Stimulated activated CD4-positive, alpha-beta T cell treated with anti-CD3 and anti-CD28 coated beads, TNF-alpha, amount 100 ng/mL, for 4 hours (primary cell): ENCODE measurements at places on chromosomes 6 and 20.

- DNase-seq: no peak
These were observed 77.9 kb upstream of the BMP5 start for GRCh38 chr6:55953335-55953734.

GRCh38 chr20:62214067-62214466, 6.0 kb downstream of the HRH3 start:
- DNase-seq: no peak

DNA sequence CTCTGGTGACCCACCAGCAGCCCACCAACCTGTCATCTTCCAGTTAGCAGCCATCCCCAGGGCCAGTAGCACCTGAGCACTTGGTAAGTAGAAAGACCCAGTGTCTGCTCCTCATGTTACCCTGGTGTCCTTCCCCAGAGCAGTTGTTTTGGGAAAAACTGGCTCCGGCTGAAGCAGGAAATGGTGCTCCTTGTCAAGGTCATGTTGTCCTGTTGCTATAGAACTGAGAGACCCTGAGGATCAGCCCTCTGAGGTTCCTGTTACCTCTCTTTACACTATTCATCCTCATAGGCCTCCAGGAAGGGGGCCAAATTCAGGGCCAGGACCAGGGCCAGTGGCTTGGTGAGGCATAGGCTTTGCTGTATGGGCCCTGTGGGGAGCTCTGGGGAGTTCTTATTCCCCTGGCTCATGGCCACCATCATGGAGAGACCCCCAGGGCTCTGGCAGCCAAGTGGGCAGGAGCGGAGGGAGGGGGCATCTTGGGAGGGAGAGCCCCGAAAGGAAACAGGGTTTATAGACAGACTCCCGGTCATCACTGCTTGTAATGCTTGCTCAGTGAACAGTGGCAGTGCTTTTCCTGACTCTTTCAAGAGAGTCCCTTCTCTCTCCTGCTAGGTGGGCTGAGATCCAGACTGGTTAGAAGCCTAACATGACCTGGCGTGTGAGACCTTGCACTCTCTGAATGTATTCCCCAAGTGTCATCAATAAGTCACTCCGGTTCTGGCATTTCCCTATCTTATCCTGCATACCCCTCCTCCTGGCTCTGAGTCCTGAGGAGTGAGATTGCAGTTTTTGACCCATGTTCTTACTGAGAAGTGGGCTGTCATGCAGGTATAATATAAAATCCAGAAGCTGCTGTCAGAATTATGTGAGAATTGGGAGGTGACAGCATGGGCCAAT, 50.7 kb downstream of the PPARD start:
- no peak for DNase-seq

GRCh38 chr20:24633521-24633920, 164.1 kb downstream of the SYNDIG1 start:
- no peak for DNase-seq

DNA sequence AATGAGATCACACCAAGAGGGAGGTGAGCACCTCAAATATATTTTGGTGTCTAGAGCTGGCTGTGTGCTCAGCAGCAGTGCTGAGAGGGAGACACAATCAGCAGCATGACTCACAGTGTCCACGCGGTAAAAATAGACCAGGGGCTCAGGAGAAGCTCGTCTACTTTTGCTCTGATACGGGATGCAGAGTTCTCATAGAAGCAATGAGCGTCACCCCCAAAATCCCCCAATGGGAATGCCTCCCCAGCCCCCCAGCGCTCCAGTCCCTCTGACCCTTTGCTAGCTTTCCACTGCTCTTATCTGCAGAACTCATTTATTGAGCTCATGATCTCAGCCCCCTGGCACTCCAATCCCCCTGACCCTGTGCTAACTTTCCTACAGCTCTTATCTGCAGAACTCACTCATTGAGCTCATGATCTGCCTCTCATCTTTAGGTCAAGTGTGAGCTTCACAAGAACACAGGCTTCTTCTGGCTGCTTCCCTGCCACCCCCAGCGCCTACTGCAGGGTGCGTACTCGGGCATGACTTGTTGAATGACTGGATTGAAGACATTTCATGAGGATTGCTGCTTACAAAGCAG, 34.0 kb downstream of the SYNDIG1 start:
- no peak for DNase-seq

DNA sequence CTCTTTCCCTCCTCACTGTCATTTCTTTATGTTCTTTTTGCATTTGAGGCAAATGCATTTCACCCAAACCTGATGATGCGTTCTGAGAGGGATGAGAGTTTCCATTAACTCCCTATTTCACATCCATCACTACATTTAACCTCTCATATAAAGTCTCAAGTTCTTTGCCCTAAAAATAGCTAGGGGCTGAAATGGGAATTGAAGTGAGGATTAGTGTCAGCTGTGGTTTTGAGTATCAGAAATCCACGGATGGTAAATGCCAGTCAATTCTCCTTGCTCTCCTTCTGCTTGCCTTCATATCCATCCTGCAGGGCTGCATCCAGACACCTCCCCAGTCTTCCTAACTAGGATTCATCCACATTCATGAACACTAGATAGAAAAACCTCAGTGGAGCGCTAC, 10.0 kb upstream of the DTNBP1 start:
- DNase-seq: no peak

GRCh38 chr20:62439218-62439617, 11.9 kb upstream of the RBBP8NL start:
- DNase-seq: no peak

DNA sequence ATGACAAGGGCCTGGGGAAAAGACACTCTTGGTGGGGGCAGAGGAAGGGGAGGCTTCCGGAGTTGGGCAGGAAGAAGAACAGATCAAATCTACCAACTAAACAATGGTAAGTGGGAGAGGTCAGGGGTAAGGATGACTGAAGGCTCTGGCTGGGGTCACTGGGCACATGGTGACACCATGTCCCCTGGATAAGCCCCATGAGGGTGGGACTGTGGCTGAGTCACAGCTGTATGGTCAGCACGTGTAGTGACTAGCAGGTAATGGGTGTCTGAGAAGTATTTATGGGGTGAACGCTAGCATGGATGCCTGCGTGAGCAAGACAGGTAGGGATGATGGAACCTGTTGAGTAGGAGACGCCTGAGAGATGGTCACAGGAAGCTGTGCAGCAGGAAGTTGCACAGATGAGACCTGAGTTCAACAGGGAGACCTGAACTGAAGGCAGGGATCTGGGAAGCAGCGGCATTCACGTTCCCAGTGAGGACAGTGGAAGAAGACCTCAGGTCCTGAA, 64.5 kb upstream of the SNX9 start:
- no peak for DNase-seq

- no peak for DNase-seq
These were observed 15.8 kb upstream of the GPR6 start for GRCh38 chr6:109962271-109962670.

- no peak for DNase-seq
These were observed 300.0 kb upstream of the FLRT3 start for GRCh38 chr20:14637441-14637840.

GRCh38 chr20:13991311-13991710, 897 bp upstream of the SEL1L2 start:
- DNase-seq: no peak

GRCh38 chr20:22446613-22447446, 137.5 kb downstream of the FOXA2 start:
- DNase-seq: no peak

GRCh38 chr6:14518515-14519217, 401.1 kb downstream of the CD83 start:
- no peak for DNase-seq

DNA sequence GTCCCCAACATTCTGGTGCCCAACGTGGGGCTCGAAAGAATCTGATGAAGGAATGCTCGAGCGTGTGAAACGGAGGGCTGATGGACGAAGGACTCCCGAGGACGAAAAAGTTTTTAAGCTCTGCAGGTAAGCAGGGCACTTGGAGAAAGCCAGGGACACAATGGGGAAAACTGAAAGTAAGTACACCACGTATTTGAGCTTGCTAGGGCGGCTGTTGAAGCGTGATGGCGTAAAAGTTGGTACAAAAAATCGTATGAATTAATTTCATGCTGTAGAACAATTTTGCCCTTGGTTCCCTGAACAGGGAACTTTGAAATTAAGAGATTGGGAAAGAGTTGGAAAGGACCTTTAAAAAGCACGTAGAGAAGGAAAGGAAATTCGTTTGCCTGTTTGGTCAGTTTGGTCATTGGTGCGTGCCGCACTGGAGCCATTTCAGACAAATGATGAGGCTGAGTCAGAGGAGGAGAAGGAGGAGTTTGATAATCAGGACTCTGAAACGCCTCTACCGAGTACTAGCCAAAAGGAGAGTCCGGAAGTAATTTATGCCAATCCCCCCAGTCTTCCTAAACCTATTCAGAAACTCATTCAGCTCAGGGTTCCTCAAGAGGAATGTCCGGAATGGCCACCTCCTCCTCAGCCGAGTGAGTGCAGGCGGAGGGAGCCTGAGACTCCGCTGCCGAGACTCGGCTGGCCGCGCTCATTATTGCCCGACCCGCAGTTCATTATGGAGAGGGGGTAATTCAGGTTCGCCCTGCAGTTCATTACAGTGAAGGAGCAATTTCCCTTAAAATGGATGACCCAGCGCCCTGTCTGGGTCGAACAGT, 59.2 kb upstream of the PRSS16 start:
- no peak for DNase-seq

GRCh38 chr20:46255440-46256104, 52.7 kb downstream of the CDH22 start:
- no peak for DNase-seq

DNA sequence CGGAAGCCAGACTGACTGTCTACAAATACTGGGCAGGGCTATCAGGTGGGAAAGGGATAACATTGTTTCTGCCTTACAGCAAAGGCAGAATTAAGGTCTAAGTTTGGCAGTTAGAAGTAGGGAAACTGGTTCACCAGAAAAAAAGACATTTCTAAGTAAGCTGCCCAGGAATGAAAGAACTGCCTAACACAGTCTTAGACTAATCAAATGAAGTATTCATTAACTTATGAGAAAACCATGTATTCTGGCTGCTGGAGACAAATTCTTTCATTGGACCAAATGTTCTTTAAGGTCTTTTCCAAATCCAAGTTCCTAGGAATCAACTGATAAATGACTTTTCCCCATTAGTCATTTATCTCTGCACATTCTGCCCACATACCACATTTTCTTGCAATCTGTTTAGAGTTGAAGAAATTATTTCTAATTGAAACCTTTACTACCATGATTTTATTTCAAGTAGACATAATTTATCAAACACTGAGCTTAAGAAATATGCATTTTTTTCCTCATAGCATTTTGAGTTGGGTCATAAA, 120.3 kb upstream of the OGFRL1 start:
- no peak for DNase-seq

DNA sequence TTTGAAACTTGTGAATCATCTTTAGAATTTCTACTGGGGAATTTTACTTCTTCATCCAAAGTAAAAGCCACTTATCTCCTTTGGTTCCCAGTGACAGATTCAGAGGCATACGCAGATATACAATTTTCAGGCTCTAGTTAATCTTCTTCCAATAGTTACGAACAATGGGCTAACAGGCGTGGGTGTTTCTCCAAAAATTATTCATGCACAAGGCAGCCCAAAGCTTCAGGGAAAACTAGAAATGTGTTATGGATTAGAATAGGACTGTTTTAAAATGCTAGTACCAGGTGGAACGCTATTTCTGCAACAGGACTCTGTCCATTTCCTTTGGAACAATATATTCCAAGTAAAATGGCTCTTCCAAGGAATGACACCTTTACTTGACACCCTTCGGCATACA, 102.2 kb downstream of the ZNF217 start:
- no peak for DNase-seq
